IPS DF 6.9 (cell line): ENCODE measurements at places on chromosomes 5 and 9.

- DNase-seq: no peak
These were observed 56.6 kb downstream of the GNAQ start for GRCh38 chr9:77975036-77975435.

DNA sequence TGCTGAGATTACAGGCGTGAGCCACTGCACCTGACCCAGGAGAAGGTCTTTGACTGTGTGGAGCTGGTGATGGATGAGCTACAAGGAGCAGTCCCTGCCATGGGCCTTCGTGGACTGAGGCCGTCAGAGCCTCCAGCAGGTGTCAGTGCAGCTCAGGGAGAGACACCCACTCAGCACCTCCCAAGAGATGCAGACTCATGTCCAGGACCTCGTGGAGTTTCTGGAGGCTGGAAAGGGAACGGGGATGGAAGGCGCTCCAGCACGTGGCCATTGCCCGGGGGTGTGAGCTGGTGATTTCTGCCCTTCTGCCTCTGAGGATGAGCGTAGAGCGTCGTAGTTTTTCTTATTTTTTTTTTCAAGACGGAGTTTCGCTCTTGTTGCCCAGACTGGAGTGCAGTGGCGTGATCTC lies 9.5 kb downstream of the TOR4A start:
- DNase-seq: no peak

DNA sequence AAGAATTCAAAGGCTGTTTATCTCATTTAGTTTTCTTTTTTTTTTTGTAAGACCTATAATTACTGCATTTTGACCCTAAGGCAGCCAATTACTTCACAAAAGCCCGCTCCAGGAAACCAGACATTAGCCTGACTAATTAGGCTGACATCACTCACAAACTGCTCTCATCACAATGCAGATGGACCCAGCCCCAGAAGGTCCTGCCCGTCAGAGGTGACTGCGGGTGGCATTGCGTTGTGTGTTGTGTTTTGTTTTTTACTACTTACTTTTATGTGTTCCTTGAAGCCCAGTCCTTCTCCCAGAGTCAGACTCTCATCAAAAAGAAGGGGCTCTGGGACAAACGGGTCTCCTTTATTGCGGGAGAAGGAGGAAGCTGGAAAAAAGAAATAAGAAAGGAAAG lies 172.2 kb downstream of the HSD17B3 start:
- DNase-seq: no peak

DNA sequence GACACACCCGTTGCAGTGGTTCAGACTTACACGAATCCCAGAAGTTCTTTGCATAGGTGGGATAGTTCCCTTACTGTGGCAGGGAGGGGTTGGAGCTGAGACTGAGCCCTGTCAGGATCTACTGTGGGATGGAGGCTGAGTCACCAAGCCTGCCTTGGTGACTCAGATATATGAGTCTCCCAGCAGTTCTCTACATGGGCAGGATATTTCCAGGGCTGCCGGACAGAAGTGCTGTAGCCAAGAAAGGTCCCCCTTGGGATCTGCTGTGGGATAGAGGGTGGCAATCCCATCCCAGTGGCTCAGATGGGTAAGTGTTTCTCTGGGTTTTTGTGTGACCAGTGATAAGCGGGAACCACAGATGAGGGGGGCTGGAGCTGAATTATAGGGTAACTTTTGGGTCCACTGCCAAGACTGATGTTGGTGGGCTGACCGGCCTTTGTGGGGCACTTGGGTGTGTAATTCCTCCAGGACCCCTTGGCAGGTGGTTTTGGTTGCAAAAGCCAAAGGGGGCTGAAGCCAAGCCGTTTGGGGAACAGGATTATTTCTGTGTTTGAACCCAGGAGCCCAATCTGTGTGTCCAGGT lies 18.7 kb downstream of the XRCC4 start:
- DNase-seq: no peak

DNA sequence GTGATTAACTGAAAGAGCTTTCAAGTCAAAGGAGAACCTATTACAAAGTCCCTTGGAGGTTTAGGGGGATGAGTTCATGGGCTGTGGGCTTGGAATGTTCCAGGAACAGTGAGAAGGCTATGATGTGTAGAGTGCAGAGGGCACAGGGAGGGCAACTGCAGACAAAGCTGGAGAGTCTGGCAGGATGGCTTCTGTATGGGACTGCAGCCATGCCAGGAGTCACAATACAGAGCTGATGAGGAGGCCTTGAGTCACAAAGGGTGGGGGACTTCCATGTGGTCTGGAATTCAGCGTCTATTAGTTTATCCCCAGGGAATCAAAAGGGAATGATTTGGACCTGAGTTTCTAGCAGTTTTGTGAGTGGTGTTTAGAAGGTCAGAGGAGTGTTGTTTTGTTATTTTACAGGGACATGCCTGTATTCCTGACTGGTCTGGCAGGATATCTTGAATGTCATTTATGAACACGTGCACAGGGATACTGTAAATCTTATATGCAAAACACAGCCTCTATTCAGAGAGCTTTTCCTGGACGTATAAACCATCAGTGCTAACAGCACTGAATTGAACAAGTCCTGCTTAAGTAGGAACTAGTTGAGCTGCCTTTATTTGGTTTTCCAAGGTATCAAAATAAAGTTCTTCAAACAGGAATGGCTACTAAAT lies 14.3 kb upstream of the TEK start:
- no peak for DNase-seq

DNA sequence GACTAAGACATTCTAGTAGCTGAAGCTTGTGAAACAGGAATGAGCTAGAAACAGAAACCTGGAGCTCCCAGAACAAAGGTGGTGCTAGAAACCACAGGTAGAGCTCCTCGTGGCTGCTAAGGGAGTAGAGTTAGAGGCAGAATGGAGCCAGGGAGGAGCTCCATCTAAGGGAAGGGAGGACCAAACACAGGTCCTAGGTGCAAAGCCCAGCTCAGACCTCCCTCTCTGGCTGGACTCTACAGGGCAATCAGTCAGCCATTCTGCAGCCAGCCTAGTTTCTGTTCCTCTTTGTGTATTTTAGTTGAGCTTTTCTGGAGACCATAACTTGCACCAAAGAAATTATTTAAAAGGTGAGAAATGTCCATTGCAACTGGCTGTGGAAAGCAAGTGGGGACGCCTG lies 70.4 kb downstream of the CRB2 start:
- no peak for DNase-seq

DNA sequence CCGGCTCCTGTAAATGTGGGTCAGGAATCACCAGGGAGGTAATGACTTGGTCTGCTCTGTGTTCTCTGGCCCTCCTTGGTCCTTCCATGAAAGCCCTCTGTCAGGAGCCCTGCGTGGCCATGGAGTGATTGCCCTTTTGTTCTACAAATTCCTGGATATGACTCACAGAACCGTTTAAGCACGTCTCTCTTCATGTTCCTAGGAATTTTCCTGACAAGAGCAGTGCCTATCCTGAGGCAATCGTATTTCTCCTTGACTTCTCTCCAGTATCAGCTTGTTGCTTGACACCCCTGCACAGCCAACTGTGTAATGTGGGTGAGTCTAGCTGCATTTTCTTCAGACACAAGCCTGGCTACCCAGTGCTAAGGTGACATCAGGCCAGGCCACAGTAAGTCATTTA lies 274.3 kb upstream of the ZNF462 start:
- no peak for DNase-seq

DNA sequence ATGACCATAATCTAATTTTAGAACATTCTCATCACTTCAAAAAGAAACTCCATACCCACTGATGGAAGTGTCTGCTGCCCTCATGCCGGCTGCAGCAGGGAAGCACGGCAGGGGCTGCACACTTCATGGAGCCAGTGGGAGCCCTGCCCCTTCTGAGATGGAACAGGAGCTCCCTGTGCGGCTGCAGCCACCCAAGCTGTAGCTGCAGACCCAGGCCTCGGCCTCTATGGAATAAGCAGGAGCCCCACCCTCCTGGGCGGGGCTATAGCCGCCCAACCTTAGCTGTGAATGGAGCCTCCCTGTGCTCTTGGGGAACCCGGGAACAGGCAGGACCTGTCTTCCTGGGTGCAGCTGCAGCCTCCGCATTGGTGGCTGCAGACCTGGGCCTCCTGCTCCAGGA lies 128.5 kb downstream of the NUDT12 start:
- DNase-seq: peak; percentile 33

DNA sequence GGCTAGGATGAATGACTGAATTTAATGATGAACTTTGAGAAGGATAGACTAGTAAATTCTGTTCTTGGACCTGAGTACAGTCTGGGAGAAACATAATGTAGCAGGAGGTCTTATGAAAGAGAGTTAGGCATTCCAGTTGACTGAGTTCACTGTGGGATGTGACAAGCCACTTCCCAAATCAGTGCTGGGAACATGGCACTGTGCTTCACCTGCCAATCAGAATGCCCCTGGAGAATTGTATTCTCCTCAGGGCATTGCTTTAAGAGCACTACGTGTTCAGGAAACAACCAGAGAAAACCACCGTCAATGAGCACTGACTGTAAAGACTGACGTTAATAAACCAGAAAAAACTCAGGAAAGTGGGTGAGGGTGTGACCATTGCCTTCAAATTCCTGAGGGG lies 1.2 kb downstream of the CCDC107 start:
- DNase-seq: no peak

DNA sequence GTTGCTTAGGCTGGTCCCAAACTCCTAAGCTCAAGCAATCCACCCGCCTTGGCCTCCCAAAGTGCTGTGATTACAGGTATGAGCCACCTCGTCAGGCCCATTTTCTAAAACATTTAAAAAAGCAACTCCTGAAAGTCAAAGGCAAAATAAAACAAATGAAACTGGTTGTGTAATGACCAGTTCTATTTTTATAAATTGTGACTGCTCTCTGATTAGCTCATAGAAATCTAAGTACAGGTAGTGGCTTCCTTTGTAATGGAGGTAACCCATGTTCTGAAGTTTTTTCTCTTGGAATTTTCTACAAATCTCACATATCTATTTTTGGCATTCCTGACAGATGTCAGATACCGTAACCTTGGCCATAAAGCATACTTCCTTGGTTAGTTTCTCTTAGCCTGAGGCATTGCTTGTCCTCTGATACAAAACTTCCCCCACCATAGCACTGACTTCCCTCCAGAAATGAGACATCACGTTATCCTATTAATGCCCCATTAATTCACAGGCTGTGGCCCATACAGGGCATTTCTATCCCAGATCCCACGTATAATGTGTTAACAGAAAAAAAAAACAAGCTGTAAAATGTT lies 14.1 kb upstream of the AK3 start:
- DNase-seq: no peak

- DNase-seq: no peak
These were observed 244.5 kb downstream of the NR3C1 start for GRCh38 chr5:143159031-143159430.

GRCh38 chr5:160353379-160353778 lies 17.0 kb downstream of the C1QTNF2 start:
- no peak for DNase-seq

GRCh38 chr9:8880060-8880459 lies 1080.5 kb upstream of the DMAC1 start:
- DNase-seq: no peak

GRCh38 chr9:32376285-32376684 lies 8.2 kb upstream of the ACO1 start:
- DNase-seq: no peak

DNA sequence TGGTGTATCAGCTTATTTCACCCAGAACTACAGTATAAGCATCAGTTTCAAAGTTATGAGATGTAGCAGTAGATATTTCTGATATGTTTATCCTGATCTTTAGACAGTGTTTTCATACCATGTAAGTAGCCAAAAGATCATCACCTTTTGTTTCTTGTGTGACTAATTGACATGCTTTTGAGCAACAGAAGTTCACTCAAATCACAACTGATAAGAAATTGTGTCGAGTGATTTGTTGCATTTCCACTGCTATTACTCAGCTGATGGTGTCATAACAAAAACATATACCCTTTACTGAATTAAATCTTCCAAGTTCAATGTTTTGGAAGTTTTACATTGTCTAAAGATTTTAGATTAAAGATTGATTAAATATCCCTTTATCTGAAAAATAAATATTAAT lies 324.5 kb downstream of the TUSC1 start:
- DNase-seq: no peak

- no peak for DNase-seq
These were observed 102.4 kb downstream of the OSTF1 start for GRCh38 chr9:75190762-75191161.

DNA sequence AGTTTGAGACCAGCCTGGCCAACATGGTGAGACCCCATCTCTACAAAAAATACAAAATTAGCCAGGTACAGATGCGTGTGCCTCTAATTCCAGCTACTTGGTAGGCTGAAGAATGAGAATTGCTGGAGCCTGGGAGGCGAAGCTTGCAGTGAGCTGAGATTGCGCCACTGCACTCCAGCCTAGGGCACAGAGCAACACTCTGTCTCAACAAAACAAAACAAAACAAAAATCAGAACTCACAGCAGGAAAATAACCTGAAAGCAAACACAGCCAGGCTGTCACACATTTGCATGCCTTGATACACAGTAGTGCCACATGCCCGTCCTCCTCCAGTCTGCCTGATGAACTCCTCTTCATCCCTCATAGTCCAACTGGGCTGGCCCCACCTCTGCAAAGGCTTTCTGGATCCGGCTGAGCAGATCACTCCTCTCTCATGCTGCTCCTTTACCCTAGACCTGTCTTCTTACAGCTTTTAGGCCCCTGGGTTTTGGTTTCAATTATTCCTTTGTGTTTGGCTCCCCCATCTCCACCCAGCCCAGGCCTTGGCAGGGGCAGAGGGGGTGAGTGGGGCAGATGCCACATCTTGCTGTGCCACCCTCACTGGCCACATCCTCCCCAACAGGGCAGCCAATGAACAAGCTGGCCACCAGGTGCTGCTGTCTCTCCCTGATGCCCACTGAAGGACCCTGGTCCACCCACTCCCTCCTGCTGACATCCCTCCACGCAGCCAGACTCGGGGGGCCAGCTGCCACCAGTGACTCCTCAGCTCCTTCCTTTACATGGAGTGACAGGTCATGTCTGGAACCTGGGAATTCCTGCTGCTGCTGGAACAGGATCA lies 62.0 kb upstream of the GGTA1 start:
- no peak for DNase-seq

DNA sequence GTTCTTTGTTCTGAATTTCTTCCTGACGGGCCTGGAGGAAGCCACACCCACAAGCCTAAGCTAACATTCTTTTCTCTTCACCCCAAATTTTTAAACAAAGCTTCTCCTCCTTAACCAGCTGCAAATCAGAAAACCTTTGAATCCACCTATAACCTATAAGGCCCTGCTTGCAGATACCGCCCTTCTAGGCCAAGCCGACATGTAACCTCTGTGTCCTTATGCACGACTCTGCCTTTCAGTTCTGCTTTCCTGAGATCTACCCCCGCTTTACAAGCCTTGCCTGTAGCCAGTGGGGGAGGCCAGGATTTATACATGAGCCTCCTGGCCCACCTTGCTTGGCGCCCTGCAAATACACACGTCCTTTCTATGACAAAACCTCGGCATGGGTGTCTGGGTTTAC lies 19.3 kb downstream of the BRD9 start:
- no peak for DNase-seq

- DNase-seq: no peak
These were observed 32.0 kb downstream of the FGF18 start for GRCh38 chr5:171451421-171451820.

- DNase-seq: no peak
These were observed 124.5 kb downstream of the CAAP1 start for GRCh38 chr9:26768145-26768544.

DNA sequence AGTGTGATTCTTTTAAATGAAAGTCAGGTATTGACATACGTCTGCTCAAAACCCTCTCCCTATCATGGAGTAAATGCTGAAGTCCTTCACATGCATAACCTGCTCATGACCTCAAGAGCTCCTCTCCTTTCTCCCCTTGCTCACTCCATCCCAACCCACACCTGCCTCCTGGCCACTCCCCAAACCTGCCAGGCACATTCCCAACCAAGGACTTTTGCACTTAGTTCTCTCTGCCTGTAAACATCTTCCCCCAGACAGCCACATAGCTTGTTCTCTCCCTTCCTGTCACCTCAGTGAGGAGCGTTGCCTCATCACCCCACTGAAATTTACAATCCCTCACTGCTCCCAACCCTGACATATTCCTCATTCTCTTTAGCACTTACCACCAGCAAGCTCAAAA lies 8.7 kb downstream of the SETD9 start:
- no peak for DNase-seq
